ENCODE measurements at places on chromosomes 5 and 9. TPM values are rescaled to one million over a fixed set of nuclear protein-coding genes. Genes with fewer than 3 reads are reported as not detected.
A peak's percentile ranks its signal among the peaks of the same experiment; 100 is the strongest.

GRCh38 chr5:33282696-33283095 is 158.1 kb upstream of the TARS1 start:
- DNase-seq, result no peak

DNA sequence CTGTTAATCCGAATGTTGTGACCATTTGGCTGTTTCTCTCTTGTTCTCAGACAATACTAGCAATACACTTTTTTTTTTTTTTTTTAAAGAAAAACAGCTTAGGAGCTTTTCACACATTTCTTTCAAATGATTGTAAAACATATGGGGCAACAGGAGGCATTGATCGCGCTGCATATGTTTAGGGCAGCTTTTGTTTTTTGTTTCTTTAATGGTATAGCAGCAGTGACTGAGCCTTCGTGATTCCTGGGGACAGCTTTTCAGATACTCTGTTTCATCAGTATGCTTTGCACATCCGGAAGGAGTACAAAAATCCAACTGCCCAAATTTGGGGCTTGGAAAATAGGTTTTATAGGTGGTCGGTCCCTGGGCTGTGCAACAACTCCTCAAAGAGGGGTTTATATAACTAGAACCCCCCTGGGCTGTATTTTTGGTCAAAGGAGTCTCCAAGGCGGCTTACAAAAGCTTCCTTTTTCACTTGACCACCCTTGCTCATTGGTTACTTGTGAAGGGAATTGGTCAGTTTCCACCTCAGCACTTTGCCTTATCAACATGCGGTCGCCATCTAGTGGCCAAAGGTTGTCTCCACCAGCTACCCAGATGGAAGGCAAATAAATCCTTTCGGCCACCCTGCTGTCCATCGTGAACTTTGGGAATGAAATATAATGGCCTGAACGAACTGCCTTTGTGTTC is 91.8 kb downstream of the PDE6A start:
- DNase-seq, result no peak

Gene HMMR
- total RNA-seq, result 0.32 TPM

Gene PCDHB14
- 1.9 TPM for total RNA-seq

Gene RANBP17
- 5.2 TPM for total RNA-seq

DNA sequence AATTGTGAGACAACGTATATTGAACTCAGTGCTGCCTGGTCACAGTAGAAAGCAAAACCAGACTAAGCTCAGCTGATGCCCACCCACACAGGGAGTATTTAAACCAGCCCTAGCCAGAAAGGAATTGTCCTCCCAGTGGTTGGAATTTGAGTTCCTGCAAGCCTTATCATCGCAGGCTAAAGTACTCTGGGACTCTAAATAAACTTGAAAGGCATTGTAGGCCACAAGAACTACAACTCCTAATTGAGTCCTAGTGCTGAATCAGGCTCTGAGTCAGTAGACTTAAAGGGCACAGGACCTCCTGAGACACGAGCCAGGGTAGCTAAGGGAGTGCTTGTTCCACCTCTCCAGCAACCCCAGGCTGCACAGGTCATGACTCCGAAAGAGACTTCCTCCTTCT is 171.4 kb downstream of the MCTP1 start:
- DNase-seq, result no peak

DNA sequence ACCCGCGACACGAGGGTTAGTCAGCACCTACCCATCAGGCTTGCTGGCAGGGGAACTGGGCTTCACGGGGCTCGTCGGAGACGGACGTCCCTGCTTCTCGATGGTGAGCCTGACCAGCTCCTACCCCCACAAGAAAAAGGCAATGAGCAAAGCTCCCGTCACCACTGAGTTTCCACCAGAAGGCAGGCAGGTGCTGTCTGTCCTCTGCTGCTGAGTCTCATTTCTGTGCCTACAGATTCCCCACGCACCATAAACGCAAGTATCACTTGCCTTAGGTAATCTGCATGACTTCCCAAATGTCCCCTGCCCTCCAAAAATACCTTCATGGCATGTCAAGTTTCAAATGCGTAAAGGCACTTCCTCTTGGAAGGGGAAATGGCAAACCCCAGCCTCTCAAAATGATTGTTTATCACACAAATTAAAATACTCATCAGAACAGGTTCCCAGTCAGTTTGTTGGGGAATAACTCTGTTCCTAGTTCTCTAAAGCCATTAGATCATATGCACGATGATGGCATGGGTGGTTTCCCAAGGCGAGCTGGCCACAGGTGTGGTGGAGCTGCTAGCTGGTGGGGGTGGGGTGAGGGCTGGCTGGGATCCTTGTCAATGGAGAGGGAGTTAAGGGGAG is 85.0 kb downstream of the PRRT1B start:
- DNase-seq, result no peak

Gene PCDHB10
- total RNA-seq, result 1.4 TPM

Gene RANBP3L
- not detected for total RNA-seq

Gene C9orf153
- total RNA-seq, result 0.55 TPM

- no peak for DNase-seq
These were observed 563.7 kb downstream of the CDK5RAP2 start for GRCh38 chr9:120016231-120016630.

DNA sequence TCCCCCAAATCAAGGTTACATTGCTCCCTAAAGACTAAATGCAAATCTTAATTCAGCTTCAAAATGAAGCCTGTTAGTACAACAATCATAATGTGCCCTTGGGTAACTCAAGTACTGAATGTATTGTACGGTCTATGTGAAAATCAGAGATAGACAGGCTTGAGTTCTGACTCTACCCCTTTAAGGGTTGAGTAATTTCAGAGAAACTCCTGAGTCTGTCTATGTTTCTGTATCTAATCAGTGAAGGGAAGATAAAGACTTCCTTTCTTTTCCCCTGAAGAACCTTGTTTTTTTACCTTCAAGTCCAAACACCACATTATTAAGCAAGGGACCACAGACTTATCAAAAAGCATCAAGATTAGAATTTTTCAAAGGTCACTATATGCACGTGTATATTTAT is 108.2 kb downstream of the MPDZ start:
- DNase-seq, result no peak

Gene NR4A3
- 124 TPM for total RNA-seq

Gene PAEP
- total RNA-seq, result not detected

Gene EGFLAM
- total RNA-seq, result 132 TPM

Gene GAS1
- total RNA-seq, result 91.5 TPM

DNA sequence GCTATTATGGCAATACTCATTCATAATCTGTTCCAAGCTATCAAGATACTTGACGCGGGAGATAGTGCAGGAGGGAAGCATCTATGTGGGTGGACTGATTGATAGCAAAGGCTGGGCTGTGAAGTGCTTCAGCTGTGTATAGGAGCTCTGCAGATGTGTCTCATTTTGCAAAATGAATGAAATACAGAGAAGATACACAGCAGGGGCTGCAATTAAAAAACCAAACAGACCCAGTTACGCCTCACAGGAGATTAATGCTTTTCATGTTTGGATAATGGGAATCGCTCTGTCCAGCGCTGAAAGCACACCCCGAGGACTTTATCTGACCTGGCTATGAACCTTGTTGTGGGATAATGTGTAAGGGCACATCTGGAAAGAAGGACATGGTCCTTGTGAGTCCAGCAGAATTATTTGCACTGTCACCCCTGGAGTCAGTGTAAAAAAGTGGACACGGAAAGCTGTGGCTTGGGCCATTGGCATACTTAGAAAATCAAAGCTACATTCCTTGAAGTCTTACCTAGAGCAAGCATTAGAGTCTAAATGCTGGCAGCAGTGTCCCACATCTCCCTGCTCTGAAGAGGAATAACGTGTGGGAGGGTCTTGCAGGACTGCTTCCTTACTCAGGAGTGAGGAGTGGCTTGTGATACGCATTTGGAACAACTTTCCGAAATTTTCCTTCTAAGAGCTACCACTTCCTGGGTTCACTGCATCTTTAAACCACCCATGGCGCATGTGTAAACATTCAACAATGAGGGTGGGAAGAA is 2.6 kb downstream of the SH3RF2 start:
- no peak for DNase-seq

DNA sequence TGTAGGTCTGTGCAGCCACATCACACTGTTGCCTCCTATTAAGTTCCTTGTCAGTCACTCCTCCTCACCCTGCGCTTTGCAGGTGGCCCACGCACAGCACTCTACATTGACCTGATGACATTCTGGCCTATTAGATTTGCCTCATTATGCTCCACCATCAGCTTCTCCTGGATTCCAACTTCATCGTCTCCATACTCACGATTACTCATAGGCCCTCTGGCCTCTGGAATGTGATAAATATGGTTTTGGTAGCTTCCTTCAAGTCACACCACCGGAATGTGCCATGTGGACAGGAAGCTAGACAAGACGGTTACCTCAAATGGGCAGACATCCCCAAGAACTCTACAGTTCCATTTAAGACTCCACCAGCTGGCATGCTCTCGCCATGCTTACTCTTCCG is 158.0 kb upstream of the LHFPL2 start:
- no peak for DNase-seq

DNA sequence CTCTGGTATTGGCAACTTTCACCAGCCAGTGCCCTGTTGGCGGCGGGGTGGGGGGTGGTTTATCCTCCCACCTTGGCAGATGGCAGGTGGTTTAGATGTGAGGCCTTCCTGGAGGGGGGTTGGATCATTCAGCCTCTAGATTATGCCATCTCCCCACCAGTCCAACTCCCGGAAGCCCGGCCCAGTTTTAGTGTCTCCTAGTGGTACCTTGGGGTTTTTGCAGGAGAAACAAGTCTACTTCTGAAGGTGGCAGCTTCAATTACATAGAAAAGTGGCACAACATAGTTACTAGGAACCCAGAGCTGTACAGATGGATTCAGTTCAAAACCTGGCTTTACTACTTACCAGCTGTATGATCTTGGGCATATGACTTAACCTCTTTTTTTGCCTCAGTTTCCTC is 11.3 kb downstream of the PRLR start:
- DNase-seq, result no peak

GRCh38 chr5:40689438-40689837 is 9.7 kb downstream of the PTGER4 start:
- DNase-seq, result no peak

- DNase-seq, result peak; percentile 89
These were observed at the start of gene SMIM32 for GRCh38 chr5:136192526-136193321. Gene SMIM32 (minus strand): TSS chr5:136193162. CDS start chr5:136192524, 638 bp downstream.

DNA sequence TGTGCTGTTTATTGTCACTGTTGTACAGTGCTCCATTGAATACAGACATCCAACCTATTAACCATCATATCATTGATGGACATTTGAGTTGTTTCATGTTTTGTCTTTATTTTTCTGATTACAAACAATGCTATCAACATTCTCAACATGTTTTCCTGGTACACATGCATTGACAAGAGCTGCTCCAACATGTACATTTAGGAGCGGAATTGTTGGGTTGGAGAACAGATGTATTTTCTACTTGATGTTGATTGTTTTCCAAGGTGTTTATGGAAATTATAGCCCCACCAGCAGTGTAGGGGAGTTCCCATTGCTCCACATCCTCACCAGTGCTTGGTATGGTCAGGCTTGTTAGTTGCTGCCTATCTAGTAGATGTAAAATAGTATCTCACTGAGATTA is 204.1 kb upstream of the CLINT1 start:
- DNase-seq, result no peak

DNA sequence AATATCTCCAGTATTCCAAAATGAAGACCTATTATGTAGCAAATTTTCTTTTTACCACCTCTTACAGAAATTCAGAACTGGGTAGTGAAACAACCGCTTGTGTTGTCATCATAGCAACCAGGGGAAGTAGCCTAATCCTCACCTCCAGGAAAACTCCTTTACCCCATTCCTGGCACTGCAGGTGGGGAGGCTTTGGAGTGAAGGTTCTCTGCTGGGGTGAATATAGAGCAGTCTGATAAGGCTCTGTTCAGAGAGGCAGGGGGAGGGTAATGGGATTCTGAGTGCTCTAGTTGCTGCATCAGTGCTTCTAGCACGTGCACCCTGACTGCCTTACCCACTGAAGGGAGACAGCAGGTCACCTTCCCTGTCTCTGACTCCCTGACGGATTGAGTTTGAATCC is 116.2 kb downstream of the MAN2A1 start:
- DNase-seq, result no peak

DNA sequence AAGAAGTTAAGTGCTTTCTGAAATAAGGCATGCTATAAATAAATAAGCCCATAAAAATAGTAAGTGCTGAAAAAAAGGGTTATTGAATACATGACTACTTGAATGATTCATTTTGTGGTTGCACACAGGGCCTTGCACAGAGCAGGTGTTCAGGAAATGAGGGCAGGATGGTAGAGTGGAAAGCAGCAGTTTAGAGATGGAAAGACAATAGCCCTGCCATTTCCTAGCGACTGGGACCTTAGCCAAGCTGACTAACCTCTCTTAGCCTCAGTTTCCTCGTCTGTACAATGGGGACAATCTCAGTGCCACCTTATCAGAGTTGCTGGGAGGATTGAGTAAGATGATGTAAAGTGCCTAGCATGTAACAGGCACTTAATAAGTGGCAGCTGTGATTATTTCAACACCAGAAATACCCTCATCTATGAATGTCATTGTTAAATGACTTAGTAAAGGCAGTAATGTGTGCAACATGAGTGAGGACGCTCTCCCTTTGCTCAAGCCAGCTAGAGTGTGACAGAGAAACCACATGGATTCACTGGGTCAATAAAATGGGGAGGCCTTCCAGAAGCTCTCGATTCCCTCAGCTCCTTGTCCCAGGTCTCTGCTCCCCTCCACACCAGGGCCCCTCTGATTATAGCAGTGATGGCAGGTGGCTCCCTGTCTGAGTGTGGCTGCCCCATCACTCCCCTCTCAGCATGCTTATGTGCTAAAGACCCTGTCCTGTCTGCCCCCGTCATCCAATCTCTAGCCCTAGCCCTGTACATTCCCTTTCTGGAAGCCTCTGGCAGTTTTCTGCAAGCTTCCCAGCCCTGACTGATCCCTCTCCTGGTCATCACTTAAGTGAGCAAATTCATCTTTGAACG is 16.0 kb upstream of the PHF19 start:
- no peak for DNase-seq

GRCh38 chr9:37446401-37446800 is 18.8 kb downstream of the ZBTB5 start:
- no peak for DNase-seq

Data from mesenteric fat pad (tissue), 1 donor.